ENCODE measurements at places on chromosomes 5 and 9.
A peak's percentile ranks its signal among the peaks of the same experiment; 100 is the strongest.

DNA sequence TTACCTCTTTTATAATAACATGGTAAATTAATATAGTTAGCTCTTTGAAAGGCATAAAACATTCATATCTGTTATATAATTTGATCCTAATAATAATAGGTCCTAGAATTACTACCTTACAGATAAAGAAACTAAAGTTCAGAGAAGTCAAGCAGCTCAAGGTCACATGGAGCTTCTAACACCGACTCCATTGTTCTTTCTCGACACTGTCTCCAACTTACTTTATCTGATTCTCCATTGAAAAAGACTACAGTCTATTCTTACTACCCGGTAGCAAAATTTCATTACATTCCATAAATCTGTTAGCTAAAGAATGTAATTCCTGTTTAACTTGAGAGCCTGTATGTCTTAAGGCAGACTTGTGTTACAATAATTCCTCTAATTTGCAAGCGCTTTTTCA lies 96.3 kb upstream of the TMEM161B start:
- DNase-seq: no peak

- DNase-seq: peak; percentile 76
Observed at GRCh38 chr5:93874080-93874479, 132.7 kb upstream of the POU5F2 start.

DNA sequence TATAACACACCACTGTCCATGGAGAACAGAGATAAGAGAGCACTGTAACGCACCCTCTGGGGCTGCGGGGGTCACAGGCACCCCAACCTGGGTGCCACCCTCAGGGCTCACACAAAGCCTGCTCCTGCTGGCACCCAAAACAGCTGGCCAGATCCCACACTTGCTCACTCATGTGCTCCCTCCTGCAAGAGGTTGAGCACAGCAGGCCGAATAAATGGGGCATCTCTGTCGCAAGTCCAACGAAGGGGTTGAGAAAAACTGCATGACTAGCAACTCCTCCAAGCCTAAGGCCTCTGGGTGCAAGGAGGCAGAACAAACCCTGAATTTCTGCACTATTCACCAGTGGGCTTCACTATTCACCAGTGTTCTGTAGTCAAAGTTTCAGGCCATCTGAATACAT lies 80.3 kb downstream of the SECISBP2 start:
- no peak for DNase-seq

GRCh38 chr9:137612741-137613142 lies 6.1 kb upstream of the EHMT1 start:
- DNase-seq: no peak

DNA sequence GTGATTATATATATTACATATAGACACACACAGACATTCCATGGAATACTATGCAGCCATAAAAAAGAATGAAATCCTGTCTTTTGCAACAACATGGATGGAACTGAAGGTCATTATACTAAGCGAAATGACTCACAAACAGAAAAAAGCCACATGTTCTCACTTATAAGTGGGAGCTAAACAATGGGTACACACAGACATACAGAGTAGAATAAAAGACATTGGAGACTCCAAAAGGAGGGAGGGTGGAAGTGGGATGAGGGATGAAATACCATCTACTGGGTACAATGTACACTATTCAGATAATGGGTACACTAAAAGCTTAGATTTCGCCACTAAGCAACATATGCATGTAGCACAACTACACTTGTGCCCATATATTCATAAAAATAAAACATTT lies 170.0 kb upstream of the RGMB start:
- DNase-seq: no peak
